Tibial artery (tissue), 4 donors: ENCODE measurements at places on chromosomes 4 and X.

DNA sequence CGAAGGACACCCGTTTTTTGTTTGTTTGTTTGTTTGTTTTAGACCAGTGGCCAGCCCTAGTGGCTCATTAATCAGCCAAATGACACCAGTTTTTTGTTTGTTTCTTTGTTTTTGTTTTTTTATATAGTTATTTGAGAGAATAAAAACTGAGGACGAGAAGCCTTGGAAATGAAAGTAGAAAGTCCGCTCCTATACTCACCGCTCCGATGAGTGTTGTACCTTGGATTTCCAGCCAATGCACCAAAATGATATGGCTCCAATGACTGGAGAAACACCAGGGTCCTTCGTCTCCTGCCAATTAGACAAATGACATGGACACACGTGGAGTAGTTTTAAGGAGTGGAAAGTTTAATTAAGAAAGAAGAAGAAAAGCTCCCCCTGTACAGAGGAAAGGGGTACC is 87.9 kb downstream of the ZXDA start:
- H3K27ac ChIP-seq = no peak overlapping the region
- DNase-seq = no peak
- H3K36me3 ChIP-seq = no peaks in the 10 kb centered on the region

GRCh38 chr4:156294577-156294976 is 340.9 kb upstream of the CTSO start:
- H3K36me3 ChIP-seq = no peaks in the 10 kb centered on the region
- H3K4me3 ChIP-seq = no peak overlapping the region
- H3K27me3 ChIP-seq = no peaks in the 10 kb centered on the region
- no peak for DNase-seq
- no peak overlapping the region for H3K27ac ChIP-seq

GRCh38 chr4:86250619-86251018 is 109.2 kb downstream of the MAPK10 start:
- H3K36me3 ChIP-seq = no peaks in the 10 kb centered on the region
- no peak for DNase-seq
- H3K4me3 ChIP-seq = no peak overlapping the region
- no peaks in the 10 kb centered on the region for H3K4me1 ChIP-seq
- H3K27ac ChIP-seq = no peak overlapping the region
- no peaks in the 10 kb centered on the region for H3K27me3 ChIP-seq

- H3K36me3 ChIP-seq = no peaks in the 10 kb centered on the region
- H3K4me3 ChIP-seq = no peak overlapping the region
- no peaks in the 10 kb centered on the region for H3K27me3 ChIP-seq
- DNase-seq = peak; percentile 17
Measured at GRCh38 chrX:133294126-133294525, 76.0 kb upstream of the TFDP3 start.

- peak; percentile 65 for DNase-seq
- no peaks in the 10 kb centered on the region for H3K36me3 ChIP-seq
- no peaks in the 10 kb centered on the region for H3K27me3 ChIP-seq
- H3K4me3 ChIP-seq = no peak overlapping the region
Measured at GRCh38 chrX:331151-331824, 12.7 kb upstream of the GTPBP6 start.

DNA sequence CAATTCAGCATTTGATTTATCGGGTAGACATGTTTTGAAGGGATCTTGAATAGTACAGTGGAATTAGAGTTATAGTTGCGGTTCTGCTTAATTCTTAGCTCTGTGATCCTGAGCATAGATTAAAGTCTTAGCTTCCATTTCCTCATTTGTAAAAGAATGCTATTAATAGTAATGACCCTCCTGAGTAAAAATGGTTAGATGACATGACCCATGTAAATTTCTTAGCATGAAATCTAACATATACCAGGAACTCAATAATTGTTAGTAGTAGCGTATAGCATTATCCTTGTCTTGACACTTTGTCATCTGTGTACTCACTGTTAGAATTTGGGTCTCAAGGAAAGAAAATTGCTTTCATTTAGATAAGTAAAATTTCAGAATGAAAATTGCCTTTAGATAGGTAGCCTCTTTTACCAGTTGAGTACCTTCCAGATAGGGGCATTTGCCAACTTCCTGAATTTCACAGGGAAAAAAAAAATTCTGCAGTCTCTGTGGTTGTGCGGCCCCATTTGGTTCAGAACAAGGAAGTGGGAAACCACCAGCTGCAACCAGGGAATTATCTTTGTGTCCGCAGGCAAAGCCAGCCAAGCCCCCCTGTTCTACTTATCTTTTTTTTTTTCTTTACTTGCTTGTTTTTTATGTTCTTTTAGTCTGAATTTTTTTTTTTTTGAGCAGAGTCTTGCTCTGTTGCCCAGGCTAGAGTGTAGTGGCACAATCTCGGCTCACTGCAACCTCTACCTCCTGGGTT is 86.9 kb downstream of the TMEM164 start:
- no peaks in the 10 kb centered on the region for H3K27me3 ChIP-seq
- H3K36me3 ChIP-seq = no peaks in the 10 kb centered on the region
- no peak overlapping the region for H3K4me3 ChIP-seq
- H3K27ac ChIP-seq = no peak overlapping the region
- DNase-seq = no peak
- no peaks in the 10 kb centered on the region for H3K4me1 ChIP-seq

GRCh38 chrX:72366701-72367454 is 61.2 kb upstream of the CITED1 start:
- H3K4me3 ChIP-seq = no peak overlapping the region
- no peaks in the 10 kb centered on the region for H3K4me1 ChIP-seq
- no peak overlapping the region for H3K27ac ChIP-seq
- no peak for DNase-seq

GRCh38 chrX:143472347-143472938 is 44.8 kb downstream of the SPANXN3 start:
- H3K27ac ChIP-seq = no peak overlapping the region
- H3K4me3 ChIP-seq = no peak overlapping the region
- DNase-seq = no peak
- no peaks in the 10 kb centered on the region for H3K27me3 ChIP-seq
- no peaks in the 10 kb centered on the region for H3K36me3 ChIP-seq
- no peaks in the 10 kb centered on the region for H3K4me1 ChIP-seq

GRCh38 chrX:136261321-136261720 is 10.1 kb upstream of the MAP7D3 start:
- H3K27ac ChIP-seq = peak overlapping the region; percentile 81
- no peaks in the 10 kb centered on the region for H3K36me3 ChIP-seq
- H3K4me1 ChIP-seq = no peaks in the 10 kb centered on the region
- no peak overlapping the region for H3K4me3 ChIP-seq
- DNase-seq = no peak
- H3K27me3 ChIP-seq = no peaks in the 10 kb centered on the region

GRCh38 chrX:28966331-28966730 is 379.1 kb downstream of the IL1RAPL1 start:
- DNase-seq = no peak
- H3K27ac ChIP-seq = no peak overlapping the region
- no peaks in the 10 kb centered on the region for H3K36me3 ChIP-seq
- H3K4me1 ChIP-seq = no peaks in the 10 kb centered on the region

DNA sequence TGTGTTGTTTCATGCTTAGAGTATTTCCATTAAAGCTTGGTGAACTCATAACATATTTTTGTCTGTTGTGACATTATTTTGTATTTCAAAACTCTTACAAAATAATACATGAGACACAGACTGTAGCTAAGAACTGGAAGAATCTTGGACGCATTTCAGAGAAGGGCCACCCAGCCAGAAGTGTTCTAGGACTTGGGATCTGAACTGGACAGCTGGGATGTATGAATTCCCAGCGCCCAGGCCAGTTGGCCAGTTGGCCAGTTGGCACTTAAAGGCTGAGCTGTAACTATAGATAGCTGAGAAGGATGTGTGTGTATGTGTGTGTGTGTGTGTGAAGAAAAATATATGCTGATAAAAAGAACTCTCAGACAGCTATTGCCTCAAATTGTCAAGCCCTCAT is 193.4 kb upstream of the GPR101 start:
- H3K27ac ChIP-seq = no peak overlapping the region
- no peaks in the 10 kb centered on the region for H3K27me3 ChIP-seq
- no peaks in the 10 kb centered on the region for H3K36me3 ChIP-seq
- no peak overlapping the region for H3K4me3 ChIP-seq
- peak; percentile 19 for DNase-seq
- no peaks in the 10 kb centered on the region for H3K4me1 ChIP-seq

GRCh38 chr4:107792711-107793110 is 32.0 kb upstream of the SGMS2 start:
- H3K4me3 ChIP-seq = no peak overlapping the region
- peaks cover 5% of the 10 kb centered on the region for H3K27me3 ChIP-seq
- H3K4me1 ChIP-seq = no peaks in the 10 kb centered on the region

GRCh38 chrX:72572248-72573157 is at the start of gene HDAC8:
Gene HDAC8, minus strand, starts transcription at chrX:72572843. Its CDS starts 82 bp downstream, at chrX:72572761.
- H3K36me3 ChIP-seq = no peaks in the 10 kb centered on the region
- peak; percentile 62 for DNase-seq
- H3K27me3 ChIP-seq = no peaks in the 10 kb centered on the region

DNA sequence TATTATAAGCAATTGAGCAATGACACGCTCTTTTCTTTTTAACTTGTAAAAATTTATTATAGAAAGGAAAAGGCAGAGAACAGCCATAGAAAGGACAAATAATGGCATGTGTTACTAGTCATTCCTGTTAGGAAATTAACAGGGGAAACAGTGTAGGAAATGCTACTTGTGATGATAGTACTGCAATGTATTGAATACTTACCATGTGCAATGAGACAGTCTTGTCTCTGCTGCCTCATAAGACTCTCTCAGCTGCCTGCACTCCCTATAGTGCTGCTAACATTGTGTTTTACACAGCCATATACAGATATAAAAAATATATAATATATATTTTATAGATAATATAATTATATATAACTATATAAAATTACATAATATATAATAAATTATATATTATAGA is 62.3 kb upstream of the SHOX start:
- H3K4me1 ChIP-seq = no peaks in the 10 kb centered on the region
- H3K27ac ChIP-seq = no peak overlapping the region
- H3K27me3 ChIP-seq = no peaks in the 10 kb centered on the region
- H3K4me3 ChIP-seq = no peak overlapping the region

DNA sequence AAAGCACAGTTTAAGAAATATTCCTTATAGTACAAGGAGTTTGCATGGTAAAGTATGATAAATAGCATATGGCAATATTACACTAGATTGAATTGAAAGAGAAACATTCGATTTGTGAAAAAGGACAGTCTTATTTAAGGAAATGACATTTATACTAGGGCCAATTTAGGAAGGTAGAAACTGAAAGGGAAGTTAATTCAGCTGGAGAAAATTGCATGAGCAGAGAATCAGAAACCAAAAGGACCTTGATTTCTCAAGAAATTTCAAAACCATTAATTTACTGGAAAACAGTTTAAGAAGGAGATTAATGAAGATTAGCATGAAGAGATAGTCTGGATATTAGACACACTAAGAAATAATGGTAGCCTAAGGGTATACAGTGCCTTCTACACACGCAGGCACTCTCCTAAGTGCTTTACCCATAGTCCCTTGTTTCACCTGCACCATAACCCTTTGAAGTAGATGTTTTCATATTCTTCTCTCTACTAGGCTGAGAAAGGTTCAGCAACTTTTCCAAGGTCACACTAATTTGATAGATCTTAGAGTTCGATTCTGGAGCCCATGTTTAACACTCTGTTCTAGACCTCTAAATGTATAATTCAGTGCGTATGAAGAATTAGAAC is 259.1 kb upstream of the SLIT2 start:
- H3K4me3 ChIP-seq = no peak overlapping the region
- no peak overlapping the region for H3K27ac ChIP-seq

- DNase-seq = no peak
- no peaks in the 10 kb centered on the region for H3K36me3 ChIP-seq
- H3K4me3 ChIP-seq = no peak overlapping the region
- no peak overlapping the region for H3K27ac ChIP-seq
- H3K27me3 ChIP-seq = no peaks in the 10 kb centered on the region
- no peaks in the 10 kb centered on the region for H3K4me1 ChIP-seq
Measured at GRCh38 chr4:73341454-73341853, 62.6 kb upstream of the ALB start.

- no peaks in the 10 kb centered on the region for H3K36me3 ChIP-seq
- H3K4me3 ChIP-seq = no peak overlapping the region
- DNase-seq = no peak
- no peaks in the 10 kb centered on the region for H3K4me1 ChIP-seq
- no peaks in the 10 kb centered on the region for H3K27me3 ChIP-seq
- no peak overlapping the region for H3K27ac ChIP-seq
Measured at GRCh38 chr4:186852964-186853391, 129.3 kb upstream of the FAT1 start.

DNA sequence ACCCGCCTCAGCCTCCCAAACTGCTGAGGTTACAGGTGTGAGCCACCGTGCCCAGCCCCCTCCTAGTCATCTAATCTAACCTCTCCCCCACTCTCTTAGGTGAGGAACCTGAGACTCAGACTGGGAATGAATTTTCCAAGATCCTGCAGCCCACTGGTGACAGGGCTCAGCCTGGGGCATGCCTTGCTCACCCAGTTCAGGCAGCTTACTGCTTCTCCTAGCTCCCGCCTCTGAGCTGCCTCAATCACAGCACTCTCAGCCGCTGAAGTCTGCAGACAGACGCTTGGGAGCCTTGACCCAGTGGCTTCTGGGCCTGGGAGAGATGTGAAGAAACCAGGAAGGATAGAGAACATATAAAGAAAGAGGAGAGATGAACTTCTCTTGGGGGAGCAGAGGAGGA is 24.4 kb downstream of the PJA1 start:
- H3K36me3 ChIP-seq = no peaks in the 10 kb centered on the region
- peaks cover 14% of the 10 kb centered on the region for H3K4me1 ChIP-seq
- DNase-seq = no peak
- H3K4me3 ChIP-seq = no peak overlapping the region
- H3K27me3 ChIP-seq = no peaks in the 10 kb centered on the region
- no peak overlapping the region for H3K27ac ChIP-seq

DNA sequence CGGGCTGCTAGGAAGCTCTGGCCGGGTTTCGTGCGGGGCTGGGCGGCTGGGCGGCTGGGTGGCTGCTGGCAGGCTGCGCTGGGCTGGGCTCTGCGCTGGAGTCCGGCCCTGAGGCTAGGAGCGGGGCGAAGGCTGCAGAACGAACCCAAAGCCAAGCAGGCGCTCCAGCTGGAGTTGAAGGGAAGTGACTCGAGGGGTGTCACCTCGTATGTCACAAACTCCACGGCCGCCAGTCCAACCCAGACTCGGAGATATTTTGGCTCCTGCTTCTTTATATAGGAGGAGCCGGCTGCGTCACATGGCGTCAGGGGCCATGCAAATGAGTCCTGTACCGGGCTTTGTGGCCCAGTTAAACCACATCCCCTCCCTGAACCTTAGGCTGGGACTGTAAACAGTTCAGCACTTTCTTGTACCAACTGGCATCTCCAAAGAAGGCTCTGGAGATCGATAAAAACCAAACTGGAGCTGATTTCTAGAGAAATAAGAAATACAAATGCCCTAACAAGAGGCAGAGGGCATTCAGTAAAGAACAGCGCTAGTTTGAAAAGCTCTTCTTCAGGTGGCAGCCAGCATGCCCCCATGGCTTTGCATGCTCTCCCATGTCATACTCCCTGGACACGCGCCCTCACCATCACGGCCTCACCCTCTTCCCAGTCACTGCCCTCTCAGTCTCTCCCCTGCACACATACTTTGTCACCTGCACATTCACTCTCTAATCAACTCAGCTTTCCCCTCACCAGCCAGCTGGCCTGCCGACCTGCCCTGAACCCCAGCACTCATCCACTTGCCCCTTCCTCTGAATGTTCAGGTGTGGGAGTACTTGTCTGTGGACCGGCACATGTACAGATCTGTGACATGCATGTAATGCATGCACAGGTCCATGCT is 58.5 kb downstream of the TSC22D3 start:
- no peaks in the 10 kb centered on the region for H3K4me1 ChIP-seq
- H3K27ac ChIP-seq = peak overlapping the region; percentile 97
- peak overlapping the region; percentile 95 for H3K4me3 ChIP-seq
- DNase-seq = peak; percentile 96
